CD4-positive, CD25-positive, alpha-beta regulatory T cell (primary cell): ENCODE measurements at places on chromosomes 6 and 20. TPM values are rescaled to one million over a fixed set of nuclear protein-coding genes. Genes with fewer than 3 reads are reported as not detected.
A peak's percentile ranks its signal among the peaks of the same experiment; 100 is the strongest.

Gene MLIP
- total RNA-seq, result not detected

Gene SH3BGRL2
- total RNA-seq, result 4.7 TPM

DNA sequence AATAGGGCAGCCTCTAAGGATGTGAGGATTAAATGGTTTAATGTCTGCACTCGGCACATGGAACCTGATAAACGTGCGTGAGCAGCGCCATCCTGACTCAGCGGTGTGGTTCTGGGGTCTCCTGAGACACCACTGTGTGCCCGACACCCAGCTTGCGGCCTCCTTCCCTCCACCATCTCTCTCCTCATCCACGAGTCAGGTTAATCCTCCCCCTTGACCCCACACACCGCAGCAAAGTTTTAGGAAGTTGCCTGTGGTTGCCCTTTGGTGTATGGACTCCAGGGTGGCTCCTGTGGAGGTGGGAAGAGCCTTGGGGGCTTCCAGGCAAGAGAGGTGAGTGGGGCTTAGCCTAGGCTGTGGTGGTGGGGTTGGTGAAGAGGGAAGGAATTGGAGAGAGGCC lies 68.2 kb downstream of the PHACTR3 start:
- H3K4me3 ChIP-seq, result no peak overlapping the region
- H3K27me3 ChIP-seq, result no peaks in the 10 kb centered on the region
- no peak overlapping the region for H3K27ac ChIP-seq
- DNase-seq, result no peak
- H3K36me3 ChIP-seq, result no peaks in the 10 kb centered on the region

- no peaks in the 10 kb centered on the region for H3K27me3 ChIP-seq
- no peaks in the 10 kb centered on the region for H3K36me3 ChIP-seq
- peaks cover 9% of the 10 kb centered on the region for H3K4me1 ChIP-seq
- H3K27ac ChIP-seq, result no peak overlapping the region
- H3K4me3 ChIP-seq, result no peak overlapping the region
Observed at GRCh38 chr6:16851044-16851540, 89.8 kb upstream of the ATXN1 start.

- H3K27ac ChIP-seq, result no peak overlapping the region
- no peaks in the 10 kb centered on the region for H3K27me3 ChIP-seq
- H3K4me3 ChIP-seq, result no peak overlapping the region
- H3K4me1 ChIP-seq, result no peaks in the 10 kb centered on the region
- no peaks in the 10 kb centered on the region for H3K36me3 ChIP-seq
Observed at GRCh38 chr6:8375916-8376315, 59.4 kb downstream of the SLC35B3 start.

DNA sequence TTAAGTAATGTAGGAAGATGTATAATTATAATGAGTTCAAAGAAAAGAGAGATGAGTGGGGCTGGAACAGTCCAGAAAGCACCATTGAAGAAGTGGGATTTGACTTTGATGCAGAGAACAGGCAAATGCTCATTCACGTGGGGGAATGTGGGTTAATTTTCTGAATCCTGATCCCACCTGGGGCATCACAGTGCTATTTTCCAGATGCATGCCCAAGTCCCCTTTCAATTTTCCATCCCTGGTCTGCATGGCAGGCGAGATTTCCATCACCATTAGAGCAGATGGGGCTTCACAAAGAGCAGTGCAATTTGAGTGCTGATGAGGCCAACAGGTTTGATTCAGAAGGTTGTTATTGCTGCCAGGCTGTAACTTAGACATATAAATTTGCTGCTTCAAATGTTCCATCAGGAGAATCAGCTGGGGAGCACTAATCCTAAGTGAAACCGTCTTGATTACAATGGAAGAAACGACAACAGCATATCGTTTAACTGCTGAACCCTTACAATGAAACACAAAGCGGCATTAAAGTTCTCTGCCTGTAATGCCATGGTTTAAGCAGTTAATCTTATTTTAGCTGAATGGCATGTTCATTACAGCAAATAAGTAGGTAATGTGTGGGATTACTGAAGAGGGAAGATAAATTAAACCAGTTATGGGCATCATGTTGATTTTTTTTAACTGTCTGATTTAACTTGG lies 45.2 kb downstream of the OSTM1 start:
- H3K4me3 ChIP-seq, result no peak overlapping the region
- no peak for DNase-seq
- no peak overlapping the region for H3K27ac ChIP-seq
- no peaks in the 10 kb centered on the region for H3K4me1 ChIP-seq
- no peaks in the 10 kb centered on the region for H3K36me3 ChIP-seq

Gene PNLDC1
- not detected for total RNA-seq

Gene C20orf204
- total RNA-seq, result 6.0 TPM

DNA sequence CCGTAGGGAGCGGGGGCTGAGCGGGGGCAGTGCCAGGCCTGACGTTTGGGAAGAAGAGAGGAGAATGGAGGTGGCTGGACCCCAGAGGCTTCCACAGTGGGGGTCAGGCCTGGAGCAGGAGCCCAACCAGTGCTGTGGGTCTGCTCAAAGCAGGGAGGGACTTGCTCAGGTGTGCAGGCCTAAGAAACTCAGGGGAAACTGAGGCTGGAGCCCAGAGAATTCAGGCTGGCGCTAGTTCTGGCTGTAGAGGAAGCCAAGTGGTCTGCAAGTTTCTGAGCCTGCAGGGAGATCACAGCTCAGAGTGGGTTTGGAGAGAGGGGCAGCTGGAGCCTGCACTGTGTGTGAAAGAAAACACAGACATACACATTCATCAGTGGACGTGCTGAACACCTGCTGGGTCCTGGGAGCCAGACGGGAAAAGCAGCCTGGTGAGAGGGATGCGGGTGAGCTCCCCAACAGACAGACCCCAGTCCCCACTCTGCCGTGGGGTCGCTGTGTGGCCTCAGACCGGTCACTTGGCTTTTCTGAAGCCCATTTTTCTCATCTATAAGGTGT lies 17.7 kb upstream of the FOXP4 start:
- no peaks in the 10 kb centered on the region for H3K36me3 ChIP-seq
- peaks cover 20% of the 10 kb centered on the region for H3K4me1 ChIP-seq
- no peak overlapping the region for H3K27ac ChIP-seq
- no peak for DNase-seq
- H3K27me3 ChIP-seq, result peaks cover 4% of the 10 kb centered on the region

Gene RUNX2
- total RNA-seq, result 30.0 TPM

- H3K4me3 ChIP-seq, result no peak overlapping the region
- H3K4me1 ChIP-seq, result no peaks in the 10 kb centered on the region
- H3K27ac ChIP-seq, result no peak overlapping the region
- no peaks in the 10 kb centered on the region for H3K36me3 ChIP-seq
- no peaks in the 10 kb centered on the region for H3K27me3 ChIP-seq
- DNase-seq, result no peak
Observed at GRCh38 chr6:39923861-39924260, 10.4 kb downstream of the MOCS1 start.

Gene SMLR1
- total RNA-seq, result not detected

DNA sequence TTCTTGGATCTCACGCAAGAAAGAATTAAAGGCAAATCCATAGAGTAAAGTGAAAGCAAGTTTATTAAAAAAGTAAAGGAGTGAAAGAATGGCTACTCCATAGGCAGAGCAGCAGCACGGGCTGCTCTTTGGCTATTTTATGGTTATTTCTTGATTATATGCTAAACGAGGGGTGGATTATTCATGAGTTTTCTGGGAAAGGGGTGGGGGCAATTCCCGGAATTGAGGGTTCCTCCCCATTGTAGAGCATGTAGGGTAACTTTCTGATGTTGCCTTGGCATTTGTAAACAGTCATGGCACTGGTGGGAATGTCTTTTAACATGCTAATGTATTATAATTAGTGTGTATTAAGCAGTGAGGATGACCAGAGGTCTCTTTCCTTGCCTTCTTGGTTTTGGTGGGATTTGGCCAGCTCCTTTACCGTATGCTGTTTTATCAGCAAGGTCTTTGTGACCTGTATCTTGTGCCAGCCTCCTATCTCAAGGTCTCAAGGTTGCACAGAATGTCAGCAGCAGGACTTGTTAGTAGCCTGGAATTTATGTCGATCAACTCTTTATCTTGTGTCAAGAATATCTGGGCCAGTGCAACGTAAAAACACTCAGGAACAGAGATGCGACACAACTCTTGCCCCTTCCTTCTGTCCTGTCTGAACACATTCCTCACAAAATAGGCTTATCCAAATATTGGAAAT lies 931.4 kb downstream of the QKI start:
- no peak overlapping the region for H3K4me3 ChIP-seq
- no peaks in the 10 kb centered on the region for H3K27me3 ChIP-seq
- no peak overlapping the region for H3K27ac ChIP-seq
- H3K36me3 ChIP-seq, result no peaks in the 10 kb centered on the region
- DNase-seq, result no peak

DNA sequence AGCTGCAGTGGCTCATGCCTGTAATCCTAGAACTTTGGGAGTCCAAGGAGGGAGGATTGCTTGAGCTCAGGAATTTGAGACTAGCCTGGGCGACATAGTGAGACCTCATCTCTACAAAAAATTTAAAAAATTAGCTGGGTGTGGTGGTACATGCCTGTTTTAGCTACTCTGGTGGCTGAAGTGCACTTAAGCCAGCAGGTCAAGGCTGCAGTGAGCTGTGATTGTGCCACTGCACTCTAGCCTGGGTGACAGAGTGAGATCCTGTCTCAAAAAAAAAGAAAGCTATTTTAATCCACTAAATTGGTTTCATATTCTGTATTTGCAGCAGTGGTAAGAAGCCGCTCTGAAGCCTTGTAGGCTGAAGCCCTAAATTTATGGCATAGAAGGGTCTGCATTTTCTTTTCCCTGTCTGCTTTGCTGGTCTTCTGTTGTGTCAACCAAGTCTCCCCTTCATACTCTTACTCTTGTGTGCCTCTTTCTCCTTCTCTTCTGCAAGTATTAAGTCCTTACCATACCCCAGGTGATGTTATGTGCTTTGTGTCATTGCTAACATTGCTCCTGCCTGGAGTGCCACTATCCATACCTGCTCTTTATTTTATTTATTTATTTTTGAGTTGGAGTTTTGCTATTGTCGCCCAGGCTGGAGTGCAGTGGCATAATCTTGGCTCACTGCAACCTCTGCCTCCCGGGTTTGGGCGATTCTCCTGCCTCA lies 70.9 kb downstream of the MYO6 start:
- H3K27ac ChIP-seq, result no peak overlapping the region
- DNase-seq, result no peak
- no peaks in the 10 kb centered on the region for H3K4me1 ChIP-seq
- no peak overlapping the region for H3K4me3 ChIP-seq
- H3K36me3 ChIP-seq, result no peaks in the 10 kb centered on the region
- no peaks in the 10 kb centered on the region for H3K27me3 ChIP-seq

DNA sequence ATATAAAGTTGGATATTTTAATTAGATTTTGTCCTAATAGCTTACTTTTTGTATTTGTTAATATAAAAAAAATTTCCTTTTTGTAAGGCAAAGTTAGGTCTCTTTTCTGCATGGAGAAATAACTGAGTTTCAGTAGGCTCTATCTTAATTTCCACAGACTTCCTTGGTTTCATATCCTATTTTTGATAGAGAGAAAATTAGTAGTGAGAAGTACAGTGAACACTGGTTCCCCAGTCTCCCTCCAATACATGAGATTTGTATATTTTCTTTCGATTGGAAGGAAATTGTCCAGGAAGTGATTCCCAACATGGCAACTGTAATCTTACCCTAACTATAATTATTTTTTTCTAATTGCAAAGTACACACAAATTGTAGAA lies 26.4 kb downstream of the TRIM27 start:
- peak overlapping the region; percentile 97 for H3K4me3 ChIP-seq
- DNase-seq, result no peak
- peaks cover 15% of the 10 kb centered on the region for H3K36me3 ChIP-seq
- no peaks in the 10 kb centered on the region for H3K27me3 ChIP-seq

Gene SLC26A8
- not detected for total RNA-seq

- DNase-seq, result no peak
- no peaks in the 10 kb centered on the region for H3K4me1 ChIP-seq
- no peaks in the 10 kb centered on the region for H3K36me3 ChIP-seq
Observed at GRCh38 chr6:1137849-1138248, 174.0 kb upstream of the FOXQ1 start.

Gene ZNF391
- total RNA-seq, result 1.0 TPM

Gene SLC24A3
- total RNA-seq, result 0.25 TPM

- no peaks in the 10 kb centered on the region for H3K27me3 ChIP-seq
- peaks cover 66% of the 10 kb centered on the region for H3K36me3 ChIP-seq
- no peak overlapping the region for H3K4me3 ChIP-seq
- no peak for DNase-seq
Observed at GRCh38 chr6:111347589-111347988, 135.4 kb downstream of the REV3L start.

GRCh38 chr6:43310134-43310533 lies 1.5 kb upstream of the CRIP3 start:
- H3K27me3 ChIP-seq, result no peaks in the 10 kb centered on the region
- H3K36me3 ChIP-seq, result no peaks in the 10 kb centered on the region
- no peak overlapping the region for H3K27ac ChIP-seq
- DNase-seq, result no peak
- no peak overlapping the region for H3K4me3 ChIP-seq

DNA sequence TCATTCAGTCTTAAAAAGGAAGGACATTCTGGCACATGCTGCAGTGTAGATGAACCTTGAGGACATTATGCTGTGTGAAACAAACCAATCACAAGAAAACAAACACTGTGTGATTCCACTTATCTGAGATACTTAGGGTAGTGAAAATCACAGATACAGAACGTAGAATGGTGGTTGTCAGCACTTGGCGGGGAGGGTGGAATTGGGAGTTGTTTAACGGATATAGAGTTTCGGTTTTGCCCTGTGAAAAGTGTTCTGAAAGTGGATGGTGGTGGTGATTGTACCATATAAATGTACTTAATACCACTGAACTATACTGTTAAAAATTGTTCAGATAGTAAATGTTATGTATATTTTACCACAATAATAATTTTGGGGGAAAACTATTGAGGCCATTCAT lies 18.4 kb downstream of the KAT14 start:
- peaks cover 42% of the 10 kb centered on the region for H3K36me3 ChIP-seq
- no peaks in the 10 kb centered on the region for H3K27me3 ChIP-seq
- no peak overlapping the region for H3K27ac ChIP-seq
- H3K4me1 ChIP-seq, result no peaks in the 10 kb centered on the region

DNA sequence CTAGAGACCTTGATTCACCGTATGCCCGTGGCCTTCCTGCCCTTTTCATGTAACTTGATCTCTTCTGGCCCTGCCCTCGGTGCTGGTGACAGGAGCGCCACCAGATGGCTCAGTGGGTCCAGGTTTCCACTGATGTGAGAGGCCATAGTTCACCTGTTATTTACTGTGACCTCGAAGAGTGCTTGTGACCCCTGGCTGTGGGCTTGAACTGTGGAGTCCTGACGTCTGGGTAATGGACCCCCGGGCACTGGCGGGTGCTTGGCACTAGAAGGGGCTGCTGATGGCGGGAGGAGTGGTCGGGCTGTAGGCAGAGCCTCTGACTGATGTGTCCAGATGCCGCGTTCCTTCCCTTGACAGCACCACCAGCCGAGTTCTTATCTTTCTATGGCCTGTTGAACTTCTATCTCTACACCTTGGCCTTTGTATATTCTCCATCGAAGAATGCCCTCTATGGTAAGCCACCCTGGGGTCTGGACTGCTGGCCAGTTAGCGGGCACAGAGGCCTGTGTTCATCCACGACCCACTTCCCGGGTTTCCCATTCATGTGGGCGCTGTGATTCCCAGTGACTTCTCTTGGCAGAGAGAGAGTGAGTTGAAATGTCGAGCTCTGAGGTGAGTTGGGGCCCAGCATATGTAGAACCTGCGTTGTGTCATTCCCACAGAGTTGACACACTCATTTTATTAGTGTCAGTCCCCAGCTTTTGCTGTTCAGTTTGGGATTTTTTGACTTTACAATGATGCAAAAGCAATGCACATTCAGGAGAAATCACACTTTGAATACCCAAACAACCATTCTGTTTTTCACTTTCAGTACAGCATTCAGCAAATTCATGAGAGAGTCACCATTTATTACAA lies 14.9 kb downstream of the DYNLT1 start:
- no peak overlapping the region for H3K4me3 ChIP-seq
- H3K4me1 ChIP-seq, result peaks cover 2% of the 10 kb centered on the region
- H3K27me3 ChIP-seq, result no peaks in the 10 kb centered on the region
- DNase-seq, result no peak

Gene ARMH2
- 1.8 TPM for total RNA-seq

Gene MAS1
- not detected for total RNA-seq
